ENCODE measurements at places on chromosomes 2 and 18. TPM values are rescaled to one million over a fixed set of nuclear protein-coding genes. Genes with fewer than 3 reads are reported as not detected.

GRCh38 chr2:181317511-181317910 lies 139.7 kb upstream of the ITGA4 start:
- DNase-seq = no peak
- H3K27me3 ChIP-seq = no peaks in the 10 kb centered on the region

DNA sequence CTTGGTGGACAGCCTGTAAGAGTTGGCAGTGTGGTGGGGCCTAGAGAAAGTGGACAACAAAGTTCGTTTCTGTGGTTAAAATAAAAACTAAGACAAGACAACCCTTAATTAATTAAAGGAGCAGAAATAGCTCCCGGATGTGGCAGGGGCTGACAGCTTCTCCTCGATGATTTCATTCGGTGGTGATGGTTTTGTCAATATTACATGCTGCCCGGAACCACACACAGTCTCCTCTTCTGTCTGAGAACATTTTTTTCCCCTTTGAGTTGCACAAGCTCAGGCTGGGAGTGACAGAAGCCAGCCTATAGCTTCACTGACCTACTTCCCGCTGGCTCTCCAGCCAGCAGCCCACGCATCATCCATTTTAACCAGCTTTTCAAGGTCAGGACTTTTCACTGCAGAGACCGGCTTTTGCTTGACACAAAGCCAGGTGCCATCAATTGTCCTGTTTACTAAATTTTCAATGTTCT lies 378.8 kb downstream of the SLC4A3 start:
- no peak for DNase-seq
- no peaks in the 10 kb centered on the region for H3K27me3 ChIP-seq
- H3K27ac ChIP-seq = no peak overlapping the region
- no peaks in the 10 kb centered on the region for H3K4me1 ChIP-seq
- no peaks in the 10 kb centered on the region for H3K36me3 ChIP-seq

- H3K4me1 ChIP-seq = no peaks in the 10 kb centered on the region
- H3K27me3 ChIP-seq = no peaks in the 10 kb centered on the region
- H3K4me3 ChIP-seq = no peak overlapping the region
- no peak overlapping the region for H3K27ac ChIP-seq
- H3K36me3 ChIP-seq = no peaks in the 10 kb centered on the region
Measured at GRCh38 chr2:238461051-238461450, 34.3 kb downstream of the ASB1 start.

- DNase-seq = no peak
- no peaks in the 10 kb centered on the region for H3K27me3 ChIP-seq
- no peak overlapping the region for H3K27ac ChIP-seq
- H3K36me3 ChIP-seq = no peaks in the 10 kb centered on the region
- H3K4me1 ChIP-seq = peaks cover 3% of the 10 kb centered on the region
Measured at GRCh38 chr2:148739454-148740105, 95.0 kb downstream of the EPC2 start.

GRCh38 chr18:74252039-74252395 lies 39.7 kb downstream of the CYB5A start:
- no peak overlapping the region for H3K27ac ChIP-seq
- no peak overlapping the region for H3K4me3 ChIP-seq
- no peak for DNase-seq
- peaks cover 4% of the 10 kb centered on the region for H3K36me3 ChIP-seq

DNA sequence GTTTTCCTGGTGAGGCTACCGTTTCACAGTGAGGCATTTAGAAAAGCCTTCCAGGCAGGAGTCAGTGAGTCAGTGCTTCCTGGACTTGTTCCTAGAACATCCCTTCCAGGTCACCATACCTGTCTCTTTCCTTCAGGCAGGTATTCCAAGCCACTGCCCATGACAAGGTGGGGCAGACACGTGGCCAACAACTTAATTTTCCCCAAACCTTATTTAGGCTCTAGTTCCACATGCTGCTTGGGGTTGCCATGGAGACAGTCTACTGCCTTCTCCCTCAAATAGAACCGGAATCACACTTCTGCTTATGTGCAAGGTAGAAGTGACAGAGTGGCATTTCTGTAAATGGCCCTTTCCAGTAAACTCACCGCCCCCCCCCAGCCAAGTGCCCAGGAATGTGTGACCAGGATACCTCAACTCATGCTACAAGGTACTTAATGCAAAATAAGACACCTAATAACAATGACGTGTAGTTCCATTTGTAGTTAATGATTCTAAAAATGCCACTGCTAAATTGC lies 258.3 kb downstream of the PRKCE start:
- no peaks in the 10 kb centered on the region for H3K27me3 ChIP-seq
- H3K36me3 ChIP-seq = no peaks in the 10 kb centered on the region
- H3K27ac ChIP-seq = no peak overlapping the region
- DNase-seq = no peak

GRCh38 chr18:50115095-50115494 lies 79.9 kb downstream of the MYO5B start:
- no peaks in the 10 kb centered on the region for H3K27me3 ChIP-seq
- H3K27ac ChIP-seq = no peak overlapping the region
- no peaks in the 10 kb centered on the region for H3K36me3 ChIP-seq
- no peak overlapping the region for H3K4me3 ChIP-seq
- peaks cover 6% of the 10 kb centered on the region for H3K4me1 ChIP-seq

DNA sequence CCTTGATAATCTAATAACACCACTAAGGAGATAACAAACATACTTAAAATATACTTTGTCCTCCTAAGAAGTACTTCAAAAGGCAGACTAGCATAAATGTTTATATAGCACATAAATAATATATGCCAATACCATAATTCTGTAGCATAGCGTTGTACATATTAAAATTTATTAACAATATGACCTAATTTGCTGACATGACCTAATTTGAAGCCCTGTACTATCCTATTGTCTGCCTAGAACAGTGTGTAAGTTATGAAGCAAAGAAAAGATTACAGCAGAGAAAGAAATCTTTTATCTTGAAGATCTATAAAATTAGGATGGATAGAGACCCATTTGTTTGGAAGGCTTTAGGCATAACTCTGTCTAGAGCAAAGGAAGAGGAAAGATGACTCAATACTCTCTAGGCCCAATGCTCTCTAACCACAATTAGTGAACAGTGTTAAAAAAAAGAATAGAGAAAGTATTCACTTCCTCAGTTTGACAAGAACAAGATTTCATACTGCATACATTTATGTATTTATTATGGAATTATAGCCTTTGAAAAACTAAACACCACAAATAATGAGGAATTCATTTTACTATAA lies 231.3 kb downstream of the ZRANB3 start:
- H3K4me3 ChIP-seq = no peak overlapping the region
- no peaks in the 10 kb centered on the region for H3K27me3 ChIP-seq
- DNase-seq = no peak
- H3K4me1 ChIP-seq = no peaks in the 10 kb centered on the region

DNA sequence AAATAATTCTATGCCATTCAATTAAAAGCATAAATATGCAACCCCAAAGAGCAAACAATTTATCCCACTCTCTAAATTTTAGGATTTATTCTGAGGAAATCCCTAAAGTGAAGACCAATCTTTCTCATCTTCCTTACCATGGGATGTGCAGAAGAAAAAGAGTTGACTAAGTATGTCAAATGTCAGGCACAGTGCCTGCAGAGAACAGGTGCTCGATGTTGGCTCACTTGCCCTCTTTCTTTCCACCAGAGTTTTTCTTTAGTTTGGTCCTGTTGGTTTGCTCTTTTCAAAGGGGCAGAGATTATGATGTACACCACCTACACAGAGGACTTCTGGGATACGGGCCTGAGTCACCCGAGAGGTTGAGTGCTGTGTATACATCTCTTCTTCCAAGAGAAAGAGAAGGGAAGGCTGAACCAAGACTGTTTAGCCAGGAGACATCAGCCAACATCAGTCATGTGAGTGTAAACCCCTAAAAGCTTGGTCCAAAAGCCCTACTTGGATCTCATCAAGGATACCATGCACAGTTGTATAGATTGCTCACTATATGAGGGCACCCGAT lies 51.7 kb downstream of the SUMO1 start:
- no peaks in the 10 kb centered on the region for H3K4me1 ChIP-seq
- H3K27ac ChIP-seq = no peak overlapping the region
- H3K36me3 ChIP-seq = no peaks in the 10 kb centered on the region
- H3K4me3 ChIP-seq = no peak overlapping the region

- no peaks in the 10 kb centered on the region for H3K36me3 ChIP-seq
- H3K4me3 ChIP-seq = no peak overlapping the region
- no peak for DNase-seq
Measured at GRCh38 chr18:24629921-24630320, 169.5 kb downstream of the HRH4 start.

DNA sequence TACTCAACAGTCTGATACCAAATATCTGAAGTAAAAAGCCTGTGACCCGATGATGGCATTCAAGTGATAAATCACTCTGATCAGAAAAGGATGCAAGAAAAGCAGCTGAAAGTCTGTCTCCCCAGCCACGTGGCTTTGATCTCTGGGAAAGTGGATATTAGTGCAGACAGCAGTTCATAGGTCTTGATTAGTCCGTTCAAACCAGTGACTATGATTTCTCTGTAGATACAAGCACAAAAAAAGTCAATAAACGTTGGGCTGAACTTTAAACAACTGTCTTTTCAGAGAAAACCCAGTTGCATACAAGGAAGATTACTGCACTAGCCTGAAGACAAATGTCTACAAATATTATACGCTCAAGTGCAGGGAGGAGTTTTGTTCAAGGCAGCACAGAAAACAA lies 107.7 kb upstream of the CDC42EP3 start:
- no peaks in the 10 kb centered on the region for H3K27me3 ChIP-seq
- no peak overlapping the region for H3K27ac ChIP-seq
- no peak for DNase-seq
- H3K4me3 ChIP-seq = no peak overlapping the region

Gene PRSS56
- total RNA-seq = not detected

Gene MPP4
- not detected for total RNA-seq

GRCh38 chr2:172261292-172261691 lies 158.6 kb upstream of the DLX2 start:
- no peaks in the 10 kb centered on the region for H3K36me3 ChIP-seq
- no peak overlapping the region for H3K4me3 ChIP-seq
- peaks cover 3% of the 10 kb centered on the region for H3K4me1 ChIP-seq
- H3K27me3 ChIP-seq = no peaks in the 10 kb centered on the region
- H3K27ac ChIP-seq = no peak overlapping the region
- no peak for DNase-seq

Gene TXNDC2
- not detected for total RNA-seq

Gene GALR1
- total RNA-seq = 1.6 TPM

- H3K36me3 ChIP-seq = no peaks in the 10 kb centered on the region
- no peak overlapping the region for H3K27ac ChIP-seq
- H3K27me3 ChIP-seq = no peaks in the 10 kb centered on the region
Measured at GRCh38 chr2:72947952-72948830, 30.9 kb downstream of the EMX1 start.

Gene MOB4
- total RNA-seq = 54.2 TPM

Gene LYG2
- not detected for total RNA-seq

Gene SLC5A7
- total RNA-seq = 0.15 TPM

Gene NEDD4L
- total RNA-seq = 69.8 TPM

GRCh38 chr2:219434718-219435525 lies at the start of gene SPEG:
Gene SPEG, plus strand, starts transcription at chr2:219434843. Its CDS starts 135 bp downstream, at chr2:219434978.
- H3K4me1 ChIP-seq = no peaks in the 10 kb centered on the region
- peak within 1 kb of the TSS; percentile 24 for H3K4me3 ChIP-seq
- H3K36me3 ChIP-seq = no peaks in the 10 kb centered on the region
- peaks cover 8% of the 10 kb centered on the region for H3K27me3 ChIP-seq

Gene REG3G
- not detected for total RNA-seq

- DNase-seq = no peak
- no peak overlapping the region for H3K27ac ChIP-seq
- no peaks in the 10 kb centered on the region for H3K27me3 ChIP-seq
- H3K36me3 ChIP-seq = no peaks in the 10 kb centered on the region
- no peaks in the 10 kb centered on the region for H3K4me1 ChIP-seq
Measured at GRCh38 chr2:85811180-85812093, 57.6 kb downstream of the ATOH8 start.
